Stimulated activated naive CD8-positive, alpha-beta T cell treated with anti-CD3 and anti-CD28 coated beads, Interleukin-15, Interleukin-2, amounts not matched to agents 100 U/mL and 50 U/mL, for 24 hours (primary cell): ENCODE measurements at places on chromosomes 1 and 21.

DNA sequence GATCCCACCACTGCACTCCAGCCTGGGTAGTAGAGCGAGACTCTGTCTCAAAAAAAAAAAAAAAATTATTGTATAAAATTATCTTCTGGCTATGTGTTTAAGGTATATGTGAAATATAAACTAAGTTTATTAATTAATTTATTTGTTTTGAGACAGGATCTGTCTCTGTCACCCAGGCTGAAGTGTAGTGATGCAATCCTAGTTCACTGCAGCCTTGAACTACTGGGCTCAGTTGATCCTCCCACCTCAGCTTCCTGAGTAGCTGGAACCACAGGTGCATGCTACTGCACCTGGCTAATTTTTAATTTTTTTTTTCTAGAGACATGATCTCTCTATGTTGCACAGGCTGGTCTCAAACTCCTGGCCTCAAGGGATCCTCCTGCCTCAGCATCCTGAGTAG, 67.9 kb downstream of the RD3 start:
- no peak for DNase-seq

GRCh38 chr1:97791251-97791650, 129.6 kb downstream of the DPYD start:
- no peak for DNase-seq

DNA sequence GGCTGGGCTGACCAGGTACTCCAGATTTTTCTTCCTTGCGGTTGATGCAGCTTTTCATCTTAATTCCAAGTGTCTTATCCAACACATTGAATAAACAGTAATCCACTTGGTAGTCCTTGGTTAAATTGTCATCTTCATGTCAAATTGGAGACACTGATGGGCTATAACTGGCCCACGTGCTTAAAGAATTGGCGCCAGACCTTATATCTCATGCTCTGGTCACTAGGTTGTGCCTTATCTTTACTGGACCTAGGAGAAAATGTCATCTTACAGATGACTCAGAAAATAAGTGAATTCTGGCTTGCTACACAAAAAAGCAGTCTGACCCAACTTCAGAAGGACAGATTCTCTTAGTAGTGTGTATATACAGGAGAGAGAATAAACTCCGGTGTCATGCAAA, 16.2 kb downstream of the LRRC42 start:
- DNase-seq: no peak

GRCh38 chr1:58249737-58250586, 296.6 kb downstream of the OMA1 start:
- DNase-seq: peak; percentile 11

GRCh38 chr1:8763888-8764287, 53.6 kb downstream of the RERE start:
- no peak for DNase-seq

- DNase-seq: no peak
These were observed 62.5 kb downstream of the TAS1R2 start for GRCh38 chr1:18796950-18797349.

- DNase-seq: peak; percentile 62
These were observed 2.6 kb downstream of the EFHD2 start for GRCh38 chr1:15412175-15412800.

DNA sequence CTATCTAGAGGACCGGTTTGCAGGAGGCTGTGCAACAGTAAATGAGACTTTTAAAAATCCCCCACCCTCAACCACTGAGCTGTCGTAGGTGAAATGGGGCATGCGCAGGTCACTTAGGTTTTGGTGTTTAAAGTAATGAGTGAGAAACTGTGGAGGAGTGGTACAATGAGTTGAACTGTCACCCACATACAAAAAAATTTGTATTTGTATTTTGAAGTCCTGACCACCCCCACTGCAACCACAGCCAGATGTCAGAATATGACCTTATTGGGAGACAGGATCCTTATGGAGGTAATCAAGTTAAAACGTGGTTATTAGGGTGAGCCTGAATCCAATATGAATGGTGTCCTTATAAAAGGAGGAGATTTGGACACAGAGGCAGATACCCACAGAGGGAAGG, 1.6 kb upstream of the IRF6 start:
- DNase-seq: no peak

DNA sequence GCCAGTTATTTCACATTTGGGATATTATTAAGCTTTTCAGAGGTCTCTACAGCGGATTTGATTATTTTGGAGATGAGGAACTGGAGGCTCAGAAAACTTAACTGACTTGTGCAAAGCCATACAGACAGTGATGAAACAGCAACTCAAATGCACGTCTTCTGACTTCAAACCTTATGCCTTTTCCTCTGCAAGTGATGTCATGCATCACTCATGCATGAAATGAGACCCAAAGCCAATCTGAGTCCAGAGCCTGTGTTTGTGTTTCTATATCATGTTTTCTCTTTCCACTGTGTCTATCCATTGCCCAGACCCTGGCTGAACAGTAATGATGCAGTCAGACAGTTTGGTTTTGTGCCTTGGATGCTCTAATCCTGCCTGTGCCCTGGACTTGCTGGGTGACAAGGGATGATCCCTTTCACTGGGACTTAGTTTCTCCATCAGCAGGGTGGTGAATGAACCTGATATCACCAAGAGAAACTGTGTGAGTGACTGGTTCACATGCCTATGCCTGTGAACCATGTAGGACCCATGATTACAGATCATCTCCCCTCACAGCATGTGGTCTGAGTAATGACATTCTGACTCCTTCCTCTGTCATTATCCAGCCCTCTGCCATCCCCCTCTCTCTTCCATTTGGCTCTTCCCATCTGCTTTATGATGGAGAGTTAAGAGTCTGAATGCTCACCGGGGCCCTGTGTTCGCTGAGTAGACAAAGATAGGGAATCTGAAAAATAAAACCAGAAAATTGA, 33.4 kb downstream of the SLAMF6 start:
- no peak for DNase-seq

GRCh38 chr1:245512980-245513578, 358.3 kb downstream of the KIF26B start:
- DNase-seq: peak; percentile 4

DNA sequence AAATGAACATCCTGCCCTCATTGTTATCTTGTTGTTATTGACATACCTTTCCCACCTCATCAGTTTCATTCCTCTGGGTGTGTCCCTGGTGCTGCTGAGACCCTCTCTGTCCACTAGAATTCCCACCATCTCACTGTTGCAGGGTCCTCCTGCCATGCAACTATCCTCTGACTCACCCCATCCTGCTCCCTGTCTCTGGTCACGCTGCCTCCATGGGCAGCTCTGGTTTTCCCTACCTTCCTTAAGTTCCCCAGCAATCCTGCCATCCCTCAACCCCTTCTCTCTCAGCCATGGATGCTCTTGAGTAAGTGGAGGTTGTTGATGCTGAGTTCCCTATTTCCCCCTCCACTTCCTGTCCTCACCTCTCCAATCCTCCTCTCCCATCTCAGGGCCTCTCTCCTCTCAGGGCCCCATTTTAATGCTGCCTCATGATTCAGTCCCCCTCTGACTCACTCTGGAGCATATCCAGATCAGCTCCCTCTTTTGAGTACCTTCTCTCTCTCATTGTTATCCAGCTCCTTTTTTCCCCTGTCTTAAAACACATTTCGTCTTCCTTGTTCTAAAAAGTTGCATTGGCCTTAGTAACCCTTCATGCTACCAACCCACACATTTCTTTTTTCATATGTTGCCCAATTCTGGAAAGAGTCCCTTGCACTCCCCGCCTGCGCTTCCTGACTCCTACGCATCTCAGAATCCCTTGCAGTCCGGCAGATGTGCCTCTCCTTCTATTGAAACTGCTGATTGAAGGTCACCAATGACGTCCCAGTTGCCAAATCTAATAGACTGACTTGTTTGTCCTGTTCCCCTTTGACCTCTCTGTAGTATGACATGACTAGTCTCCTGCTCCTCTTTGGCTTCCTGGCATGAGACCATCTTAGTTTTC, 92.0 kb downstream of the CNIH3 start:
- no peak for DNase-seq

DNA sequence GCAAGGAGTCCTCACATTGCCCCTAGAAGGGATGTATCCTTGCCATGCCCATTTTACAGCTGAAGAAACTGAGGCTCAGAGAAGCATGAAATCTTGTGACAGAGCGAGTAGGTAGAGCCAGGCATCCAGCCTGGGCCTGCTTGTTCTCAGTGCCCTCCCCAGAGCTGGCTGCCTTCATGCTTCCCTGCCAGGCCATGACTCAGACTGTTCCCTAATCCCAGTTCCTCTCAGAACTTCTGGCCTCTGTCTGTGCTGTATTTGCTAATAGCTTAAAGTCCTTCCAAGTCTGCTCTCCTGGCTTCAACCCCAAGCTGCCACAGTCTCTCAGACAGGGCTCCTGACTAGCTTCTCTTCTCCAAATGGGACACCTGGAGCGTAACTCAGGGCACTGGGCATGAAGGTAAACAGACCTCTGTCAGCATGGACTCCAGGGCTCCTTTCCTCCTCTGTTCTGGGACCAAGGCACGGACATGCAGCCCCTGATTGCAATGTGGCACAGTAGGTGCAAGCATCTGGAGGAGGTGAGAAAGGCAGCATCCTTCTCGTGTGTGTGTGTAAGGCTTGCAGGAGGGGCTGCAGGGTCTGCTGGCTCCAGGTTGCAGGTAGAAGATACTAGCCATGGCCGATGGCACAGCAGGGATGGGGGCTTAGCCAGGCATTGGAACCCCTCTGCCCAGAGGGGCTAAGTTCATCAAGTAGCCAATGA, 122.7 kb downstream of the HMGB4 start:
- DNase-seq: no peak

- no peak for DNase-seq
These were observed 222.9 kb upstream of the KCNK2 start for GRCh38 chr1:214859647-214860046.

GRCh38 chr1:84724128-84724860, 34.0 kb upstream of the SSX2IP start:
- DNase-seq: peak; percentile 65

- no peak for DNase-seq
These were observed 3.6 kb downstream of the SDC3 start for GRCh38 chr1:30904962-30905335.
